Urinary bladder (tissue), 4 donors: ENCODE measurements at places on chromosomes 3 and 15. TPM values are rescaled to one million over a fixed set of nuclear protein-coding genes. Genes with fewer than 3 reads are reported as not detected.

LDHAL6B gene
- polyA plus RNA-seq, result not detected

CLDN16 gene
- polyA plus RNA-seq, result 0.16 TPM

GRCh38 chr3:194906229-194906629, 220.5 kb downstream of the FAM43A start:
- DNase-seq, result no peak

DNA sequence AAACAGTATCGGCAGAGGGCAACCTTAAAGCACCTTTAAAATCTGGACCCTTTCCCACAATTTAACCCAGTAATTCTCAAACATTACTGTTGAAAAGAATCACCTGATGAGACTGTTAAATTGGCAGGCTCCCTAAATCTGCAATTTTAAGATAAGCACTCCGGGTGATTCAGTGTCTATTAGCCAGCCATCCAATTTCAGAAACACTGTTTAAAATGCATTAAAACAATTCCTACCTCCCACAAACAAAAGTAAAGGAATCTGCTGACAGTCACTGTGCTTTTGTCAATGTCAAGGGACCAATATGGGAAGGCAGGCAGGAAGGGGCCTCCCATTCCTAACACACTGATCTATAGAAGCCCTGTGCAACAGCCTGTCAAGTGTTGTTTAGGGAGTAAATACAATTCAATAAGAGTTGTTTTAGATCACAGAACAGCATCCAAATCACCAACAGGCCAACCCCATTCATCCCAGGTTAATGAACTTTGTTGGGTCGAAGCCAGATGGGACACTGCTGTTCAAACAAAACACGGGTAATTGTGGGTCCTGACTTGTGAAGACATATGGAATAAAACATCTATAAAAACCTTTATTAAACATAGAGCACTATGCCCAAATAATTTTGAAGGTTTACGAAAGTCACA, 21.4 kb downstream of the SIAH2 start:
- no peak for DNase-seq

- DNase-seq, result no peak
These were observed 34.0 kb downstream of the PCSK6 start for GRCh38 chr15:101455291-101456025.

DNA sequence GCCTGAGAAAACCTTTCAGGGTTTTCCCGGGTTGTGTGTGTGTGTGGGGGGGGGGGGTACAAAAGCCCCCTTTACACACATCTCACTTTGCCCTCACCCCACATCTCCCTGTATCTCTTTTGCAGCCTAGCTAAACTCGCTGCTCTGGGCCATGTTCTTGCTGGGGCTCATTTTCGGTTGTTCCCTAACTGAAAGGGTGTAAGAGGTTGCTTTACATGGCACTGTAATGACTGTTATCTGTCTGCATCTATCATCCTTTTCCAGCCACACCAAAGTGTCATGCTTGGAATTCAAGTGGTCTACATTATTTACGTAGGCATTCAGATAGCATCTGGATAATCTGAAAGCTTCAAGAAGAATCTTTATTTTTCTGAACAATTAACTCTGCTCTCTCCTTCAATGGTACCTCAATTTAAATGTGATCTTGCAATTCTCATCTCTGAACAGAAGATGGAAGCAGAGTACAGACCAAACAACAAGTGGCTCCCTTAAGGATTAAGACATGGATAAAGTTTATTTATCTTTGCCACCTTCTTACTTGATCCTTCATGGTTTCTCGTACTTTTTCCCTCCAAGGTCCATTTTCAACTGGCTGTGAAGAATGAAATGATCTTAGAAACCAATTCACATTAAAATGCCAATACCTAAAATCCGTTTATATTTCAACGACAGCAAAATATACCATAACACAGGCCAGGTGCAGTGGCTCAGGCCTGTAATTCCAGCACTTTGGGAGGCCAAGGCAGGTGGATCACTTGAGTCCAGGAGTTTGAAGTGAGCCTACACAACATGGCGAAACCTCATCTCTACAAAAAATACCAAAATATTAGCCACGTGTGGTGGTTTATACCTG, 34.9 kb downstream of the DCLK3 start:
- DNase-seq, result no peak

- DNase-seq, result no peak
These were observed 2.8 kb downstream of the HES1 start for GRCh38 chr3:194138732-194139070.
